Breast epithelium (tissue), 4 donors: ENCODE measurements at places on chromosomes 11 and 22. TPM values are rescaled to one million over a fixed set of nuclear protein-coding genes. Genes with fewer than 3 reads are reported as not detected.
A peak's percentile ranks its signal among the peaks of the same experiment; 100 is the strongest.

The STK33 gene
- total RNA-seq: 0.33 TPM

The MPZL2 gene
- 73.1 TPM for total RNA-seq

The UBASH3B gene
- 4.8 TPM for total RNA-seq

The AAMDC gene
- total RNA-seq: 64.8 TPM

The SGSM1 gene
- total RNA-seq: 1.9 TPM

The TEX12 gene
- total RNA-seq: not detected

The SAA4 gene
- total RNA-seq: not detected

DNA sequence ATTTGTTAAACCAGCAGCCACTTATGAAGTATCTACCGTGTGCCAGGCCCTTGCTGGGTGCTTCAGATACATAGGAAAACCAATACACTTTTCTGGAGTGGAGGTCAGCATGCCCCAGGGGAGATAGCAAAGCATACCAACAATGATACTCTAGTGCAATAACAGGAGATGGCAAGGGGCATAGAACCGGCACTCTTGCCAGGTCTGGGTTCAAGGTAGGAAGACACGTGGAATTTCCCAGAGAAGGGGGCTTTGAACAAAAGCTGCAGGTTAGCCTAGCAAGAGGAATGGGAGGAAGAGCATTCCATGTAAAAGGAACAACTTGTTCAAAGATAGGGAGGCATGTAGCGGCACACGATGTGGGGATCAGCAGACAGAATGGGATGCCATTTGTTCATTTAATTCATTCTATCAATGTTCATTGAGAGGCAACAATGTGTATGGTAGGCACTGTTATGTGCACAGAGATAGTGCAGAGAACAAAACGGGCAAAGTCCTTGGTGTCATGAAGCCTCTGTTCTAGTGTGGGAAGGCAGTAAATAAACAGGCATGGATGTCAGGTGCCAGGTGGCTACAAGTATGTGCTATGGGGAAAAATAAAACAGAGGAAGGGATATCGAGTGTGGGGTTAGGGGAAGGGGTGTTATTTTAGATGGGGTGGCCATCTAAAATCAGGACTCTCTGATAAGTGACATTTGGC, 162.6 kb upstream of the E2F8 start:
- no peak for DNase-seq

- no peak for DNase-seq
Measured at GRCh38 chr11:93525601-93526345, 17.4 kb downstream of the SMCO4 start.

GRCh38 chr22:43160497-43161126, 9.3 kb downstream of the TSPO start:
- DNase-seq: no peak

- no peak for DNase-seq
Measured at GRCh38 chr11:67178421-67178820, 59.4 kb downstream of the KDM2A start.

DNA sequence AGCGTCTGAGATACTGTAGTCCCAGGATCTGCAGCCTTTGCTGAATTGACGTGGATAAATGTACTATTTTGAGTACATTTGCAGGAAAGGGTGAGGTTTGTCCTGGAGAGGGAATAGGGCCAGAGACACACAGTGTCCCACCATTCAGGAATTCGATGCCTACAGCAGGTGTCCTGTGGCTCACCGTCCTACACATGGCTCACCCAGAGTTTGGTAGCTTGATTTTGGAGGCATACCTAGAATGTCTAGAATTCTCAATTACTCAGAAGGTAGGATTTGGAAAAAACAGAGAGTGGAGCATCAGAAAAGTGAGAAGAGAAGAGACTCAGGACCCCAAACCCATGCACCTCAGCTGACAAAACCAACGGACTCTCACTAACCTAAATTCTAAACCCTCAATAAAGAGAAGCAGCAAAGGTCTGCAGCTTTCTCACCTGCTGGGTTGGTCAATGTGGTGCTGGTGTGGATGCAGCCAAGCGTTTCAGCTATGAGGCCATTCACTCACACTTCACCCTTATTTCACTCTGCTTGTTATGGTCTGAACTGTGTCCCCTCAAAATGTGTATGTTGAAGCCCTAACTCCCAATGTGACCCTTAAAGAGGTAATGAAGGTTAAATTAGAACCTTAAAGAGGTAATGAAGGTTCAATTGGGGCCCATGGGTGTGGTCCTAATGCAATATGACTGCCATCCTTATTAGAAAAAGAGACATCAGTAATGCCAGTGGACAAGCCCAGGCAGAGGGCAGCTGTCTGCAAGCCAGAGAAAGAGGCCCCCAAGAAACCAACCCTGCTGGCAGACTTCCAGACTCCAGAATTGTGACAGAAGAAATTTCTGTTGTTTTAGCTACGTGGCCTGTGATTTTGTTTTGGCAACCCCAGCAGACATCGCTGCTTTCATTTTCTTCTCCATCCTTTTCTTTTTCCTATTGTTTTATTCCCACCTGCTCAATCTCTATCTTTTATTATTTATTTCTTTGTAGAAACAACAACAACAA, 187.8 kb downstream of the SNX19 start:
- DNase-seq: no peak

DNA sequence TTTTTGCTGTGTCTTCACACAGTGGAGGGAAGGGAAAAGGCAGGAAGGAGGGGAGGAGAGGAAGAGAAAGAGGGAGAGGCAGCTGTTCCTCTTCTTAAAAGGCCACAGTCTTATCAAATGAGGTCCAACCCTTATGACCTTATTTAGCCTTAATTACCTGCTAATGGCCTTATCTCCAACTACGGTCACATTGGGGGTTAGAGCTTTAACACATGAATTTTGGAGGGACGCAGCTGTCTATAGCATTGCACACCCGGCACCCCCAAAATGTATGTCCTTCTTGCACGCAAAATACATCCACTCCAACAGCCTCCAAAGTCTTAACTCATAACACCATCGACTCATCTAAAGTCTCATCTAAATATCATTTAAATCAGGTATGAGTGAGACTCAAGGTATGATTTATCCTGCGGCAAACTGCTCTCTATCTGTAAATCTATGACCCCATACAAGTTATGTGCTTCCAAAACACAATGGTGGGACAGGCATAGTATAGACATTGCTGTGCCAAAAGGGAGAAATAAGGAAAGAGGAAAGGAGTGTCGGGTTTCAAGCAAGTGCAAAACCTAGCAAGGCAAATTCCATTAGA, 45.0 kb upstream of the ASPHD2 start:
- DNase-seq: no peak

GRCh38 chr11:115078461-115079438, 400.4 kb downstream of the NXPE2 start:
- DNase-seq: no peak

DNA sequence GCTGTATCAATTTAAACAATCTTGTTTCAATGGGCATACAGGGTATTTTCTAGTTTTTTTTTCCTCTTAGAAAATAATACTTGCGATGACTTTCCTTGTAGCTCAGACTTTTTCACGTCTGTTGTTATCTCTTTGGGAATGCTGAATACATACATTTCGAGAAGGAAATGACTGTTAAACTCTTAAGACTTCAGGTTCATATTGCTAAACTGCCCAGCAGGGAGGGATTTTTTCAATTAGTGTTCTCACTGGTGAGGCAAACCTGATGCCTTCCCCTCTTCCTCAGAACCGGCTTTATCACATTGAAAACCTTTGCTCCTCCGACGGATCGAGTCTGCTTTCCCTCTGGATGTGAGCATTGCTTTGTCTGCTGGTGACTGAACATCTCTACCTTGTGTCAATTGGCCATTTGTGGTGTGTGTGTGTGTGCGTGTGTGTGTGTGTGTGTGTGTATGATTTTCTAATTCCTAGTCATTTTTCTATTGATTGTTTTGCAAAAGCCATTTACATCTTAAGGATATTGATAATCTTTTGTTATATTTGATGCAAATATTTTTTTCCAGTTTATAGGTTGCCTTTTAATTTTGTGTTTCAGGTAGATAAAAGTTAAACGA, 6.6 kb downstream of the NEAT1 start:
- peak; percentile 49 for DNase-seq

GRCh38 chr11:66281001-66281400, 3.0 kb downstream of the CNIH2 start:
- DNase-seq: no peak

DNA sequence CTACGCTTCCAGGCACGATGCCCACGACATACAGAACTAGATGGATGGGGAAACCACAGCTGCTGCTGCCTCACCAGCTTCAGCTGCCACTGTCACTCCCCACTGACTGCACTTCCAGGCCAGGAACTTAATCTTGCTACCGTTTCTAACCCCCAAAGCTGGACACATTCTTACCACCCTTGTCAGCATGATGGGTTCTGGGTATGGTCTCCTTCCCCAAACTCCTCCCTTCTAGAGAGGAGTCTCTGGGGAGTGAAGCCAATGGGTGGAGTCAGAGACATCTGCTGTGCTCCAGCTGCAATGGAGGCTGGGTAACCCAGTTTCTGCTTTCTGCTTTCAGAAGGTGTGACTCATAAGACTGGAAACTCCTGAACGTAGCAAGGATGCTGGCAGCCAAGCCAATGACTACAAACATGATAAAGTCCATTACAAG, 87.0 kb upstream of the THY1 start:
- no peak for DNase-seq

DNA sequence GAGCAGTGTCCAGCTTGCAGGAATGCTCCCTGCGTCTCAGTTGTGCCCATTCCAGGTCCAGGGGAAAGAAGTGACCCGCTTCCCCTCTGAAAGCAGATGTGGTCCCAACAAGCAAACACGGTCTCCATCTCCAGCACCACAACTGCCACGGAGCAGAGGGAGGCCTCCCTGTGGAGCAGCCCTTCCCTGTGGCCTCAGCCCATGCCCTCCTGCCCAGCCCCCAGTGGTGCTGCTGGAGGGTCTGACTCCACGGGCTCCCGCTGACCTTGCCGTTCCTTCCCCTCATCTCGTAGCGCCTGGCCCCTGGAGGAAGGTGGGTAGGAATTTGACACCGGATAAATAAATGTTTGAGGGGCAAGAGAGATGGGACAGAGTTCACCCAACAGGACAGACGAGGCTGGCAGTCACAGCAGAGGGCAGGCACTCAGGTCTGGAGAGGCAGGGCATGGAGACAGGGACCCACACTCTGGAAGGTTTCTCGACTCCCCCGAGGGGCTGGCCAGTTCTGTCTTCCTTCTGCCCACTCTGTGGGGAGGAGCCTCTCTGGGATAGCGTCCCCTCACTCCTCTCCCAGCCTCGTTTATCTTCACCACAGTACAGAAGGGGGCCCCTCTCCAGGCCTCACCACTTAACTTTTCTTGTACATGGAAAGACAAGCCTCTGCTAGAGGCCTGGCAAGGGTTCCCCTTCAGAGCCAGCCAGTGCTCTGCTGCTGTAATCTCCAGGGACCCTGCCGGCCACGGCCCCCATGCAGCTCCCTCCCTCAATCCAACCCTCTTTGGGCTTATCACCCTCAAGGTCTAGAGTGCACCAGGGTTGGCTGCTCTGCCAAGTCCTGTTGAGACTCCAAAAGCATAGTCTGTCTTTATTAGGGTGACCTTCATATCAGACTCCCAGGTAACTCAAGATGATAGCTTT, 7.5 kb upstream of the ST3GAL4 start:
- DNase-seq: no peak

GRCh38 chr11:114197799-114198500, 98.2 kb upstream of the NNMT start:
- DNase-seq: peak; percentile 55

- no peak for DNase-seq
Measured at GRCh38 chr22:18110954-18111758, 547 bp downstream of the TUBA8 start.

GRCh38 chr22:30216710-30217109, 29.8 kb downstream of the LIF start:
- DNase-seq: no peak

- DNase-seq: peak; percentile 81
Measured at GRCh38 chr11:63558459-63559157, 4.6 kb downstream of the PLAAT2 start.

DNA sequence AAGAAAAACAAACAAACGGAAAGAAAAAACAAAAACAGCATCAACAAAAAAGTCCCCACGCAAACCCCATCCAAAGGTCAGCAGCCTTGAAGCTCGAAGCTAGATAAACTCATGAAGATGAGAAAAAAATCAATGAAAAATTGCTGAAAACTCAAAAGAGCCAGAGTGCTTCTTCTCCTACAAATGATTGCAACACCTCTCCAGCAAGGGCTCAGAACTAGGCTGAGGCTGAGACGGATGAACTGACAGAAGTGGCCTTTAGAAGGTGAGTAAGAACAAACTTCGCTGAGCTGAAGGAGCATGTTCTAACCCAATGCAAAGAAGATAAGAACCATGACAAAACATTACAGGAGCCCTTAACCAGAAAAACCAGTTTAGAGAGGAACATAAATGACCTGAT, 18.4 kb upstream of the FTH1 start:
- DNase-seq: peak; percentile 30

DNA sequence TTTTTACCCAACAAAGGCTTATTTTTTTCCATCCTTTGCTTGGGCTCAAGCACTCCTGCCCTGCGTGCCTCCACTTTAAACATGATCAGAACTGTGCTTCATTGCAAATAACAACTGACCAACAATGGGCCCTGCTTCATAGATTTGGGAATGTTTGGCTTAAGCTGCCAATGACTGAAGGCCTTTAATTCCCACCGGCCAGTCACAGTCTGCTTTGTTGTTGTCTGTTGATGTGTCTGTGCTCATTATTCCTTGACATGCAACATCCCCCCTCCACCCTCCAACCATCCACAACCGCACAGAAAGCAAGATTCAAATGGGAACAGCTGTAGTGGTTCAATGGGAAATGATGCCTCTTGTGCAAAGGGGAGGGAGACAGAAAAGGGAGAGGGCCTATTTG, 23.0 kb downstream of the PAX6 start:
- no peak for DNase-seq

DNA sequence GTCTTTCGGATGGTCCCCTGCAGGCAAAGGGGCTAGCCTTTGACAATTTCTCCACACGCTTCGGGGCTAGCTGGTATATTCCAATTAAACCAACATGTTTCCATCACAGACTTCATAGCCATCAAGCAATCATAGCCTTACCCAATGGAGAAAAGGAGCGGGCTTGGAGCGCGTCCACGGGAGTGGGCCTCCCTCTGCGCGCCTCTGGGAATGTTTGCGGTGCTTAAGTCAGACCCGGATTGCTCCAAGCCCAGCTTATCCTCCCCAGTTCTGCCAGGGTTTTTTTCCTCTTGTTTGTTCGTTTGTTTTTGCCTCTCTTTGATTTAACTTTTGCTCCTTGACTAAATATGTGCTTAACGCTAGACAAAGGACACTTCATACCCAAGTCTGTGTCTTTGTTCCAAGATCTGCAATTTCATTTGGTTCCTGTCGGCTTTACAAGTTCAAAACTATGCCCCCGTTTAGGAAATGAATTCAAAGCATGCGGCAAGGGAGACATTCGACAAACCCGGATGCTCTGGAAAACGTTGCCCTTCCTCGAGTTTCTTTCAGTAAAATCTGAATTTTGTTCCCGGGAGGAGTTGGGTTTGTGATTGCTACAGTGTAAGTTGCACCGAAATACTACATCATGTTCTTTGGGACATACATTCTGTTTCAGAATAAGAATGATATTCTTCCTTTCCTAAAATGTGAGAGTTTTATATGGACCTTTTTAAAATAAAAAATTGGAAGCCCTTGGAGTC, 1.0 kb upstream of the GLB1L2 start:
- DNase-seq: no peak

DNA sequence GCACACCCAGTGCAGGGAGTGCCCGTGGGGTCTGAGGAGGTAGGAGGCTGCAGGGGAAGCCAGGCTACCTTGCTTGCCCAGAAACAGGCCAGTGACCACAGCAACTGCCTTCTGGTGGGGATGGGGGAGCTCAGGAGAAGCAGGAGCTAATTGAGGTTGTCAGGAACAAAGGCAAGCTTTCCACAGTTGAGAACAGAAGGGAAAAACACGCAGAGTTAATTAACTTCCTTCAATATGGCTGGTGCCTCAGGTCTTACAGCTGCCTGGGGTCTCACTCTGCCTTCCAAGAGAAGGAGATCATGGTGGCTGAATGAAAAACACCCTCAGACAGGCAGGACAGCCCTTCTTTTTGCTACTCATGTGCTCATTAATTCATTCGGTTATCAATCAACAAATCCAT, 127.9 kb upstream of the SYT13 start:
- no peak for DNase-seq
